ENCODE measurements at places on chromosomes 11 and 22.

- no peak for DNase-seq
Measured at GRCh38 chr11:105162506-105162905, 22.9 kb upstream of the CARD18 start.

GRCh38 chr11:112248201-112248600 lies 12.5 kb downstream of the PLET1 start:
- no peak for DNase-seq

DNA sequence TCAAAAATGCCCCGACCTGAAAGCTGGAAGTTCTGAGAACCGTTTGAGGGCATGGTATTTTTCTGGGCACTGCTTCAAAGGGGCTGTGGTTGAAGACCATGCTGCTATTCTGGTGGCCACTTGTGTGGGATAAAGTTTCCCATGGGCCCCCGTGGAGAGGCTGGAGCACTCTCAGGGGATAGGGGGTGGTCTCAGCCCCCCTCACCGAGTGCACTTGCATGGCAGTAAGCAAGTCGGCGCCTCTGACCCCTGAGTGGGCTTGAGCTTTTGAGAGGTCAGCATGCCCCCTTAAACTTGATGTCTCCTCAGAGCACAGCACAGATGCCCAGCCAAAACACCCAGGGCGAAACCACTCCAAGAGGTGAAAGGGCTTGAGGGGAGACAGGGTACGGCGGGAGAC lies 35.6 kb downstream of the TIMP3 start:
- DNase-seq = no peak

GRCh38 chr22:45073064-45073463 lies 63.3 kb upstream of the PHF21B start:
- no peak for DNase-seq

GRCh38 chr22:29062286-29062821 lies 723 bp upstream of the C22orf31 start:
- peak; percentile 25 for DNase-seq

- DNase-seq = no peak
Measured at GRCh38 chr11:104694259-104695064, 203.8 kb downstream of the CASP12 start.

DNA sequence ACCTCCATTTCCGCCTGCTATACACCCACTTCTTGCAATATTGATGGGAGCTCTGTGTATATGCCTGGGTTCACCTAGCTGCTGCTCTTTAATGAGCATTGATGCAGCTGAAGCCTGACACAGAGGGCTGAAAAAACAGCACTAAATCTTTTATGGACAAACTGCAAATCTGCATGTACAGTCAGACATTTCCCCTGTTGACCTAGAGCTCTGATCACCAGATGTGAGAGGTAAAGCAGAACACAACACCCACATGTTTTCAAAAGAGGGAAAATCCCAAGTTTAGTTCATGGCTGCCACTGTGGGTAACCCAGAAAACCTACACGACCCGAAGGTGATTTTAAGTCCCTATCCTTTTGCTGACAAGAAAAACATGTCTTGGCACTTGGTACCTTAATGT lies 303.0 kb upstream of the PITPNB start:
- DNase-seq = no peak
